Substantia nigra (tissue), 51 donors: ENCODE measurements at places on chromosomes 12 and 14.

GRCh38 chr12:65787056-65787865, 37.0 kb upstream of the HMGA2 start:
- no peak for DNase-seq

GRCh38 chr12:130714591-130715149, 1.4 kb downstream of the RIMBP2 start:
- DNase-seq = no peak

- DNase-seq = no peak
These were observed 1.3 kb upstream of the OR4E2 start for GRCh38 chr14:21652209-21652808.

- DNase-seq = no peak
These were observed 117.2 kb upstream of the BCL2L14 start for GRCh38 chr12:11953523-11953922.

- no peak for DNase-seq
These were observed 138.5 kb downstream of the MGAT4C start for GRCh38 chr12:86117711-86118110.
